Muscle of leg (tissue), 16 donors: ENCODE measurements at places on chromosomes 5 and 9. TPM values are rescaled to one million over a fixed set of nuclear protein-coding genes. Genes with fewer than 3 reads are reported as not detected.

- peaks cover 12% of the 10 kb centered on the region for H3K4me1 ChIP-seq
- H3K27me3 ChIP-seq, result no peaks in the 10 kb centered on the region
- peaks cover 23% of the 10 kb centered on the region for H3K36me3 ChIP-seq
- H3K4me3 ChIP-seq, result peak overlapping the region; percentile 88
- peak overlapping the region; percentile 84 for H3K27ac ChIP-seq
- peak; percentile 87 for DNase-seq
Measured at GRCh38 chr9:128456613-128457061, 831 bp downstream of the ODF2 start.

DNA sequence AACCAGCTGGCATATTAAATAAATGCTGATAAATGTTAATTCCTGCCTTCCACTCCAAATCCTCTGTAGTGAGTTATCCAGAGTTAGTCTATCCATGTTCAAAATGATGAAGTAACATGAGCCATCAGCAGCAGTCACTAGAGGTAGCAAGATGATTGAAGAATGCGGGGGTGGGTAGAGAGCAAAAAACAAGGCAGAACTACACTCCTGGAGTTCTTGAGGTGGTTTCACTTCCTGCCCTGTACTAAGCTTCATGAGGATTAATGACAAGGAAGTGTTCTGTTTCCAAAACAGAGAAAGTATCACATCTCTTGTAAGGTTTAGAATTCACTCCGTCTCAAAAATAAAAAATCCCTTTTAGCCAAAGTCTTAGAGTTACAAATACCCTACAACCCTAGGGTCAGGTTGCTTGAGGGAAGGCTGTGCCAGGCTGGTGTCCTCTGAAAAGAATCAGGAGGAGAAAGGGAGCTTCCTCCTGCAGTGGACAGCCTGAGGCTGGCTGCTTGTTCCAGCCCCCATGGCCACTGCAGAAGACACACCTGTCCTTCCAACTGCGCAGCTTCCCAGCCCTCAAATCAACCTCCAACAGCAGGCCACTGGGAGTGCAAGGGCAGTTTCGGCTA is 180.2 kb downstream of the DENND1A start:
- H3K27me3 ChIP-seq, result no peaks in the 10 kb centered on the region
- no peaks in the 10 kb centered on the region for H3K36me3 ChIP-seq
- H3K4me3 ChIP-seq, result no peak overlapping the region
- H3K4me1 ChIP-seq, result peaks cover 3% of the 10 kb centered on the region
- peak; percentile 30 for DNase-seq

- peak overlapping the region; percentile 92 for H3K27ac ChIP-seq
- peaks cover 4% of the 10 kb centered on the region for H3K36me3 ChIP-seq
- DNase-seq, result no peak
- peaks cover 15% of the 10 kb centered on the region for H3K4me1 ChIP-seq
- H3K4me3 ChIP-seq, result peak overlapping the region; percentile 81
Measured at GRCh38 chr9:21803649-21804048, 1.2 kb downstream of the MTAP start.

DNA sequence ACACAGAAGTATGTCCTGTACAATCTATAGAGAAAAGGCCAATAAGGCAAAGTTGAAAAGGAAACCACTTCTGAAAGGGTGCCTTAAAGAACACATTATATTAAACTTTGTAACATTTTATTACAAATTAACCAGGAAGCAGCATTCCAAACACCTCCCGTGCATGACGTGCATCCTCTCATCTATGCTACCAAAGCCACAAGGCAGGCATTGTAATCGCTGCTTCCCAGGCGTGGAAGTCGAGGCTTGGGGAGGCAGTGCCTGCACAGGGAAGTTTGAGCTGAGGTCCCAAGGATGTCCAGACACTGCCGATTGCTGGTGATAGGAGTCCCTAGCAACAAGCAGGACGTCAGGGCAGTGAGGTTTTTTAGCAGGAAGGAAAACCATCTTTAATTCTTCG is 44.3 kb upstream of the BARHL1 start:
- no peak overlapping the region for H3K27ac ChIP-seq
- H3K4me3 ChIP-seq, result no peak overlapping the region
- H3K27me3 ChIP-seq, result peaks cover 2% of the 10 kb centered on the region
- no peaks in the 10 kb centered on the region for H3K4me1 ChIP-seq
- H3K36me3 ChIP-seq, result no peaks in the 10 kb centered on the region
- no peak for DNase-seq

DNA sequence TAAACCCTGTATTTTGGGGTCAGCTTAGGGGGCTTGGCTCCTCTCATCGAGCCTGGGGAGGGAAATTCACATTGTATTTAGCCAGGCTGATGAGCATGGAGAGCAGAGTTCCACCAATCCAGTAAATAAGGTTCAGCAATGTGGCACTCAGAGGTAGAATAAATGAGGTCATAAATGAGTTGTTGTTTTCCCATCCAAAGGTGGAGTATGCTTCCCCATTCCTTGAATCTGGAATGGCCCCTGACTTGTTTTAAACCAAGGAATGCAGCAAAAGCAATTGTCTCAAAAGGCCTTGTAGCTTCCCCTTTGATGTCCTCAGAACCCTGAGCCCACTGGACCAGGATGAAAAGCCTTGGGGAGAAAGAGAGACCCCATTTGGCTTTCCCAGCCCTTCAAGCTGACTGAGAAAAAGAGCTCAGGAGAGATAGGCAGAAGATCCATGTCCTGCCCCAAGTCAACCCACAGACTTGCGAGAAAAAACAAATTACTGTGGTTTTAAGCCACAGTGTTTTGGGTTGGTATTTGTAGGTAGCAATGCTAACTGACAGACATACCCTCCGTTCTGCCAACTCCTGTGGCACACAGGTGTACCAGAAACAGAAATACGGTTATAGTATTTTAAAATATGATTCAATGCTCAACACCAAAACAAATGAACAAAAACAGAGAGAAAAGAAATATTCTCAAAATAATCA is 566.0 kb upstream of the DMAC1 start:
- no peaks in the 10 kb centered on the region for H3K27me3 ChIP-seq
- H3K4me3 ChIP-seq, result no peak overlapping the region
- H3K36me3 ChIP-seq, result no peaks in the 10 kb centered on the region
- DNase-seq, result no peak
- no peak overlapping the region for H3K27ac ChIP-seq

- H3K4me3 ChIP-seq, result no peak overlapping the region
- H3K4me1 ChIP-seq, result no peaks in the 10 kb centered on the region
- H3K27ac ChIP-seq, result no peak overlapping the region
- DNase-seq, result no peak
- no peaks in the 10 kb centered on the region for H3K27me3 ChIP-seq
Measured at GRCh38 chr5:112119508-112119907, 299.6 kb downstream of the EPB41L4A start.

DNA sequence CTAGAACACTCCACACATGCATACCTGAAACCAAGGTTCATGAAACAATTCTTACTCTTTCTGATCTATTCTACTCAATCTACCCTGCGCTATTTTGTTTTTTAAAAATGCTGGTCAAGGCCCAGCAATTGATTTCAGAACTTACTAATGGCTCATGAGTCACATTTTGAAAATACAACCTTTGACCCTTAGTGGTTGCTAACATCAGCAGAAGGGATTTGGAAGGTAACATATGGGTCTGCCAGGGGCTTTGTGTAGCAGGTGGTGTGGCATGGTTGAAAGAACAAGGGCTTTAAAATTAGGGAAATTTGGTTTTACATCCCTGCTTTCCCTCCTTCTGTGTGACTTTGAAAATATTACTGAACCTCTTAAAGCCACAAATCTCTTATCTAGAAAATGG is 101.4 kb downstream of the ATG10 start:
- DNase-seq, result no peak
- H3K4me1 ChIP-seq, result no peaks in the 10 kb centered on the region
- no peaks in the 10 kb centered on the region for H3K36me3 ChIP-seq
- H3K4me3 ChIP-seq, result no peak overlapping the region
- no peaks in the 10 kb centered on the region for H3K27me3 ChIP-seq
- no peak overlapping the region for H3K27ac ChIP-seq

GRCh38 chr5:58451732-58452565 is 7.9 kb downstream of the PLK2 start:
- no peaks in the 10 kb centered on the region for H3K27me3 ChIP-seq
- no peak for DNase-seq
- peaks cover 36% of the 10 kb centered on the region for H3K36me3 ChIP-seq
- H3K4me1 ChIP-seq, result peaks cover 7% of the 10 kb centered on the region

- no peak overlapping the region for H3K4me3 ChIP-seq
- no peaks in the 10 kb centered on the region for H3K4me1 ChIP-seq
- no peaks in the 10 kb centered on the region for H3K27me3 ChIP-seq
- H3K36me3 ChIP-seq, result no peaks in the 10 kb centered on the region
- DNase-seq, result no peak
Measured at GRCh38 chr9:2691212-2691611, 26.1 kb upstream of the KCNV2 start.

DNA sequence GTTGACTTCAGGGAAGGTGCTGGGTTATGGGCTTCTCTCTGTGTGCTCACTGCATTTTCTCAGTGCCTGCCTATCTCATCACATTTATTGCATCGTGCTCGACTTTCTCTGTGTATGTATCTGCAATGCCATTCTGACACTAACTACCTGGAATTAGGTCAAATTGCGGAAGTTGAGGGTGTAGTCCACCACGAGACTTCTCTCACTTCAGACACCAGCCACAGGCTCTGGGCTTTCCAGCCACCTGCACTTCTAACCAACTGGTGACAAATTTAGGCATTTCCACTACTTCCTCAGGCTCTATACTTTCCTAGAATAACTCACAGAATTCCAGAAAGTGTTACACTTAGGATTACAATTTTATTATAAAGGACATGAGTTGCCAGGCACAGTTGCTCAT is 188.6 kb upstream of the ZNF608 start:
- H3K4me3 ChIP-seq, result no peak overlapping the region
- no peak overlapping the region for H3K27ac ChIP-seq
- H3K4me1 ChIP-seq, result no peaks in the 10 kb centered on the region
- DNase-seq, result no peak
- no peaks in the 10 kb centered on the region for H3K27me3 ChIP-seq
- H3K36me3 ChIP-seq, result no peaks in the 10 kb centered on the region

DNA sequence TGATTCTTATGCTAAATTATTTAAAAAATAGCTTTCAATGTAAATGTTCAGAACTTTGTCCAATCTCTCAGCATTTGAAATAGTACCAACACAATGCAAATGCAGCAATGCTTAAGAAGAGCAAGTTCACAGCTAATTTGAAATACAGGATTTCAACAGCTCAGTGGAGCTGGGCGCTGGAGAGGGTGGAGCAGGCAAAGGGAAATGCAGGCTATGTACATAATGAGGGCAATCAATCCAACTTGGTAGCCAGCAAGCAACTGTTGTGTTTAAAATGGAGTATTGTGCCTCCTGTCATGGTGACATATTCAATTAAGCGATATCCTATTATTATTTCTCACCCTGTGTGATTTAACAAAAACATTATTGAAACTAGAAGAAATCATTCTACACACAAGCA is 568.8 kb downstream of the PSAT1 start:
- DNase-seq, result no peak
- no peak overlapping the region for H3K27ac ChIP-seq
- no peak overlapping the region for H3K4me3 ChIP-seq
- H3K36me3 ChIP-seq, result no peaks in the 10 kb centered on the region

DNA sequence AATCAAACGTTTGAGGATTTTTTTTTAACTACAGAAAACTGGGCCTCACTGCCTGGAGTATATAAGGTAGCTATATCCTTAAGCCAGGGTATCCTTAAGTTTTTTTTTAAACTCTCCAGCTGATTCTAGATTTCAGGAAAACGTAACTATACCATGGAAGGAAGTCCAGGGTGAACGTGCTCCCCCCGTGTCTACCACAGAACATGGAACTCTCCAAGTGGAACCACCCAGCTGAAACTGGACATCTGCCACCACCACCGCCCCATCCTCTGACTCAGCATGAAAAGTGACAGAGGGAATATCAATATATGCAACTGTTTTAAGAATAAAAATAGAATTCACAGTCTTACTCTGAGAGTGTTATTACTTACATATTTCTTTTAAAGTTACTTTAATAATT is 61.3 kb downstream of the DROSHA start:
- H3K27ac ChIP-seq, result no peak overlapping the region
- no peaks in the 10 kb centered on the region for H3K27me3 ChIP-seq
- H3K36me3 ChIP-seq, result peaks cover 22% of the 10 kb centered on the region
- no peak overlapping the region for H3K4me3 ChIP-seq

DNA sequence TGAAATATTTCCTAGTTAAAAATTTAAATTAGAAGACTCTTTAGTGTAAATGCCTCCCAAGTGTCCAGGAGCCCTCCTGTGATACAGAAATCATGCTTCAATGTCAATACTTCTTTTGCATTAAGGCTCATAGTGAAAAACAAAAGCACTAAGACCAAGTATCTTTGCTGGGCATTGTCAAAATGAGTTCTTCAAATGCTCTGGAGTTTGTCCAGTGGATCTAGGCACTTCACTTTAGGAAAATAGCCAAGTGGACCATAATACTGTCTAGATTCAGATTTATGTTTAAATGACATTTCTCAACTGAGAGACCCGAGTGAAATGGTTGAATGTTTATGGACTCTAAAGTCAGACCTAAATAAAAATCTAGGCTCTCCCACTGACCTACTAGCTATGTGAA is 21.3 kb upstream of the CCDC112 start:
- no peaks in the 10 kb centered on the region for H3K27me3 ChIP-seq
- no peaks in the 10 kb centered on the region for H3K36me3 ChIP-seq
- no peaks in the 10 kb centered on the region for H3K4me1 ChIP-seq
- H3K27ac ChIP-seq, result no peak overlapping the region

DNA sequence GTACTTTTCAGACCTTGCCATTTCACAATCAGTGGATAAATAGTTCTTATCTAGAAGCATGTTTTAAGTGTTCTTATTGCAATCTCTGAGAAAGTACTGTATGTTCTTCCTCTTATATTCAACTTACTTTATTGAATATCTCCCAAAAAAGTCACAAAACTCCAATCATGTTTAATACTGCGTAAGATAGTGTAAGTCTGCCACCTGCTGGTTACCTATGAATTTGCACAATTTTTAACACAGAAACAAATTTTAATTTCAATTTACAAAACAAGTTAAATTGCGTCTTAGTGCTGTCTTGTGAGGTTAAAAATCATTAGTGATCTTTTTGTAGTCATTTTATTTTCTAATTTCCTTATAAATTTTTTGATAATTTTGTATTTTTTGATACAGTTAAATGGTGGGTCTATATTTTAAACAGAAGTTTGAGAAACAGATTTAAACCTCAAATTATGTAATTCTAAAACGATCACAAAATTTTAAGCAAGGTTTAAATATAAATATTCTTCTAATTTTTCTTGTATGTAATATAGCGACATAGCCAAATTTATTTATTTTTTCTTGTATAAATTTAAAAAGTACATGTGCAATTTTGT is 115.8 kb downstream of the EMB start:
- H3K27me3 ChIP-seq, result no peaks in the 10 kb centered on the region
- peak; percentile 2 for DNase-seq
- no peaks in the 10 kb centered on the region for H3K36me3 ChIP-seq
- no peak overlapping the region for H3K27ac ChIP-seq
- H3K4me1 ChIP-seq, result no peaks in the 10 kb centered on the region

GRCh38 chr5:145637396-145637795 is 197.7 kb downstream of the PRELID2 start:
- H3K4me1 ChIP-seq, result no peaks in the 10 kb centered on the region
- DNase-seq, result no peak
- H3K4me3 ChIP-seq, result no peak overlapping the region
- H3K36me3 ChIP-seq, result no peaks in the 10 kb centered on the region
- no peak overlapping the region for H3K27ac ChIP-seq

GRCh38 chr5:12109075-12109688 is 204.9 kb upstream of the CTNND2 start:
- H3K27me3 ChIP-seq, result no peaks in the 10 kb centered on the region
- H3K4me3 ChIP-seq, result no peak overlapping the region
- H3K4me1 ChIP-seq, result no peaks in the 10 kb centered on the region
- H3K27ac ChIP-seq, result no peak overlapping the region

CDC20B gene
- not detected for total RNA-seq

GPRIN1 gene
- total RNA-seq, result 0.49 TPM

ZNF782 gene
- total RNA-seq, result 8.6 TPM

CATSPER3 gene
- 0.31 TPM for total RNA-seq

OSMR gene
- 4.4 TPM for total RNA-seq

TMEM252 gene
- total RNA-seq, result 0.09 TPM

DPP7 gene
- total RNA-seq, result 29.7 TPM
